ENCODE measurements at places on chromosomes 12 and 14.

DNA sequence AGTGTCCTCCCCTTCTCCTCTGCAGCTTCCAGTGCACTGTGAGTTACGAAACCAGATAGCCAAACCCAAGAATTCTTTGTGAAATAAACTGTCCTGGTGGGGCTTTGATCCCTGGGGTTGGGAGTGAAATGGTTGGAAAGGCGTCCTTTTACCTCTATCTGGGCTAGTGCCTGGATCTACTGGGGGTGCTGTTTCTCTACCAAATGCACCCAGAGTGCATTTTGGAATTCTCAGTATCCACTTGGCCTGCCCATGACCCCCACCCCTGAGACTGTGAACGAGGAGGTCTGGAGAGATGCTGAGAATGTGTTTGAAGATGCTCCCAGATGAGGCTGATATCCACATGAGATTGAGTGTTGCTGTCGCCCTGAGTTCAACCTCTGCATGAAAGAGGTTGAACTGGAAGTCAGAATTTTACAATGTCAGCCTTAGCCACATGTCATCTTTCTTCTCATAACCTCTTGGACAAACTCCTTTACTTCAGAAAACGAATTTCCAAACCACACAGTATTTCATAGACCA, 87.1 kb upstream of the CLMN start:
- DNase-seq, result no peak

DNA sequence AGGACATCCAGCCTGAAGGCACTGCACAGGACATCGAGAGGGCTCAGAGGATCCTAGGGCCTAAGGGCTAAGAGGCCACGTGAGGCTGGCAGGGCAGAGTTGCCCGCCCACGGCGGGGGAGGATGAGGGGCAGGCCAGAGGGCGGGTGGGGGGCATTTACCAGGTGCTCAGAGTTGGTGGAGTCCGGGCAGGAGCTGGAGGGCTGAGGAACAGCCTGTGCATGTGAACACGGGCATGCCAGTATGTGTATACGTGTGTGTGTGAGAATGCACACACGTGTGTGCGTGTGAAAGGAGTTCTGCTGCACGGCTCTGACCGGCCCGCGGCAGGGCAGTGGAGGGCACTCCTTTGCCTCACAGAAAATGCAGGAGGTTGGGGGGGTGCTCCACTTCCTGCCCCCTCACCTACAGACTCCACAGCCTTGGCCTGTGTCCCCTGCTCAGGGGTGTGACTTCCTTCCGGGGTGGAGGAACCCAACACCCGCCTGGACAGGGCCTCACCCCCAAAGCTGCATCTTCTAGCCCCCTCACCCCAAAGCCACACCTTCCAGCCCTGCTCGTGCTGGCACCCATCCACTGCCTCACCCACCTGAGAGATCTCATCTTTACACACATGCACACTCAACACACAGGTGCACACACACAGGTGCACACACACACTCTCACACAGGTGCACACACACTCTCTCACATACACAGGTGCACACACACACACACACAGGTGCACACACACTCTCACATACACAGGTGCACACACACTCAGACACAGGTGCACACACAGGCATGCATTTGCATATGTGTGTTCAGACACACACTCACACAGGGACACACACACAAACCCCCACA, 11.8 kb upstream of the GPR132 start:
- no peak for DNase-seq

DNA sequence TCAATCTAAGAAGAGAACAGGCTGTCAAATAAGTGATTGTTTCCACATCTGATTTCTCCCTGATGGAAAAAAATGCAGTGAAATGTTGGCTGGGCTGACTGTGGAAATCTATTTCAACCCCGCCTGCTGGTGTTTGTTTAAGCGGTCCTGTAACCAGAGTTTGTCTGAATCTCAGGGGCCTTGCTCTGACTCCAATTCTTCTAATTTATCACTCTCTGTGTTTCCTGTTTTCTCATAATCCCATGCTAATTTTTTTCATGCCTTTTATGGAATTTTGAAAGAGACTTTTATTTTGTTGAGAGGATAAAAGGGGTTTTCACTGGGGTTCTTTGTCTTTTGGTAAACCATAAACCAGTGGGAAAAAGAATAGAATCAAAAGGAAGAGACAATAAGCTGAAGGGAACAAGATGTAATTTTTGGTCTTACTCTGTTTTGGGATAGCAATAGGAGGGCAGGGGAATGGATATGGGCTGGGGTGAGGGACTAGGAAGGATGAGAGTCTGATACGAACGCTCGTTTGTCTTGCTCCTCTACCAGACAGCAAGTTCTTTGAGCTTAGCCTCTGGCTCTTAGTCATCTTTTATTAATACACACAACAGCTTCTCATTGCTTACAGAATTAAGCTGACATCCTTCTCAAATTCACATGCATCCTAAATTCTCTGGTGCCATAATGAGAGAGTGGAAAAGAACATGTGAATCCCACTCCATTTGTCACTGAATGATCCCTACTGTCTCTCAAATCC, 8.0 kb upstream of the MGP start:
- DNase-seq, result no peak

GRCh38 chr14:68514608-68515194, 278.2 kb downstream of the ZFP36L1 start:
- no peak for DNase-seq

DNA sequence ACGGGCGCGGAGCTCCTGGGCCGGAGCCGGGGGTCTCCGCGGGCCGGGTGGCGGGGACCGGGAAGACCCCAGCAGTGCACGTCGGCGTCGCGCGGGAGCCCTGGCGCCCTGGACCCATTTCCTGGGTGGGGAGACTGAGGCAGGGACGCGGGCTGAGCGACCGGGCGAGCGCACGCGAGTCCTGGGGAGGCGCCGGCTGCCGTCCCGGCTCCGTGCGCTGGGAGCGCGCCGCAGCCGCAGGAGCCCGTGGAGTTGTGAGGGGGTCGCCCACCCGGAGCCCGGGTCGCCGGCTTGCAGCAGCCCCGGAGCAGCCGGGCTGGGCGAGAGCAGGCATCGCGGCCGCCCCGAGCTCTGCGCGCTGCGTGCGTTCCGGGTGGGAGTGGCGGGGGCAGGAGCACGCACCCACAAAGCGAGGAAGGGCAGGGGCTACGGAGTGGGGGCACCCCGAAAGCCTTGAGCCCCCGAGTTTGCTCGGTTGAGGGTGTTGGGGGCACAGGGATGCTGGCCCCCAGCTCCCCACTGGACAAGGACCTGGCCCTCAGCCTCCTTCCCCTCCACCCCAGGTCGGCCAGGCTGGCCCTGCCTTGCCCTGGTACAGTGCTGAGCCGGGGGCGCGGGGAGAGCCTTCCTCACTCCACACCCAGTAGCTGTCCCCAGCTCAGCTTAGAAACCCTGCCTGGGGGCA, 620 bp downstream of the MMP17 start:
- no peak for DNase-seq

DNA sequence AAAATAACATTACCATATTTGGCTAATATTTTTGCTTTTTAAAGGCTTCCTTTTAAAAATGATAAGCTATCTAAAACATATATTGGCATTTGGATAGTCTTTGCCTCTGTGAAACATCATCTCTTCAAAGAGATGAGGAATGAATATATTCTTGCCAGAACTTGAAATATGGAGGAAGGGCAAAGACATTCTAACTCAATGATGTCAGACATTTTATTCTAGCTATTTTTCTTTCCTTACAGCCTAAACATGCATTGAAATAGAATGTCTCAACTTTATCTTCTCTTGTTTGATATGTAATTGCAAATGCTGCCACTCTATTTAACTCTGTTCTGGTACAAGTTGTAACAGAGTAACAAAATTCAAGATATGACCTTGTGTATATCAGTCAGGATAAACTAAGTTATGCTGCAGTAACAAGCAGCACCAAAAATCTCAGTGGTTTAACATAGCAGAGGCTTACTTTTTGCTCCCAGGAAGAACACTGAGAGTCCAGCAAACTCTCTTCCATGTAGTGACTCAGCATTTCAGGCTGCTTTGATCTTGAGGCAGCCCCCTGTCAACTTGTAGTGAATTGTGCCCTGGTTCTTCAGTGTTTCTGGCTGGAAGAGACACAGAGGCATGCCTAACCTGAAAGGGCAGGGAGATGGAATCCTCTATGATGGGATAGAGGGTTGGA, 11.0 kb downstream of the IRAK3 start:
- no peak for DNase-seq

- DNase-seq, result no peak
Observed at GRCh38 chr12:25124493-25124892, 70.5 kb downstream of the DNAI7 start.

DNA sequence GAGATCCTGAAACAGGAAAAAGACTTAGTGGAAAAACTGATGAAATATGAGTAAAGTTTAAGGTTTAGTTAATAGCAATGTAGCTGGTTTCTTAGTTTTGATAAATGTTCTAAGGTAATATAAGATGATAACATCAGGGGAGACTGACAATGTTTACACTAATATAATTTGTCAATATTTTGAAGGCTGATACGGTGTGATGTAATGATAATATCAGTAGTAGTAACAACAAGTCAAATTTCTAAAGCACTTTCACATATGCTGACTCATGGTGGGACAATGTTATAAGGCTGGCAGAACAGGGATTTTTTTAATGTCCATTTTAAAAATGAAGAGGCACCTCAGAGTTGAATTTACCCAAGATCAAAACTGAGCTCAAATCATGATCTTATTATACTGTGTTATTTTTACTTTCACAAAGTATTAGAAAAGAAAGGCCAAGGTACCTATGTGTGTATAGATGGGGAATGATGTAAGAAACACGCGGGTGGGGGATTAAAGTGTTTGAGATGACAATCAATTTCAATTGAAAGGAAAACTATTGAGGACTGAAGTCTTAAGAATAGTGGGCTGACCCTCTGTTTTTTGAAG, 2.4 kb upstream of the FLRT2 start:
- DNase-seq, result no peak

GRCh38 chr12:104344682-104345081, 41.1 kb downstream of the EID3 start:
- DNase-seq, result no peak

- DNase-seq, result no peak
Observed at GRCh38 chr12:75622492-75622891, 111.1 kb upstream of the KRR1 start.

DNA sequence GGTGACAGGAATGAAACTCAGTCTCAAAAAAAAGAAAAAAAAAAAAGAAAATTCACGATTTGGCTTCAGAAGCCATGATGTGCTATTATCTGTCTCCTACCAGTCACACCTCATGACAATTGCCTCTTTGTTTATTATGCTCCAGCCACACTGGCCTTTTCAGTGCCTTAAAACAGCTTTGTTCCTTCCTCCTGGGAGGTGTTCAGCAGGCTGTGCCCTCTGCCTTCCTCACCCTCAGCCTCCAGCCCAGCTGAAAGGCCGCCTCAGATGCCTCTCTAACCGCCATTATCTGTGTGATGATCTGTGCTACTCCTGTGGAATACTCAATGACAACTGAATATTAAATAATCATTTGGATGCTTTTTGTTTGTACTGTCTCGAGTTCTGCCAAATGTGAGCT, 8.6 kb upstream of the ARPC3 start:
- DNase-seq, result no peak

GRCh38 chr14:49614196-49614595, 6.2 kb downstream of the RPL36AL start:
- DNase-seq, result no peak

GRCh38 chr12:71400481-71400880, 39.1 kb upstream of the LGR5 start:
- no peak for DNase-seq

DNA sequence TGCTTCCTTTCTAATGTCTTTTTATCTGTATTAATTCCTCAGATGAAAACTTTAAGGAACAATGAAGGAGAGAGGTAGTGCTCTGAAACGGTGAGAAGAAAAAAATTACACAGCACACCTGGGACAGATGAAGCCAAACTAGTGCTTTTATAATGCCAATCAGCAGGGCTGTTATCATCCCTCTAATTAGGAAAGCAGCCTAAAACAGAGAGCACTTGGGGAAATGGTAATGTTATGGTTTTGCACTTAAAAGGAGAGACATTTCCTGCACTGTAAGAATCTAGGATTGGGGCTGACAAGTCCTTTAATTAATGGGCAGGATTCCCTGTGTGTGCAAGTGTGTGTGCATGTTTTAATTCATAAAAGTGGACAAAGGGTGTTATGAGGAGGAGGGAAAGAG, 4.8 kb upstream of the LMO3 start:
- DNase-seq, result no peak

DNA sequence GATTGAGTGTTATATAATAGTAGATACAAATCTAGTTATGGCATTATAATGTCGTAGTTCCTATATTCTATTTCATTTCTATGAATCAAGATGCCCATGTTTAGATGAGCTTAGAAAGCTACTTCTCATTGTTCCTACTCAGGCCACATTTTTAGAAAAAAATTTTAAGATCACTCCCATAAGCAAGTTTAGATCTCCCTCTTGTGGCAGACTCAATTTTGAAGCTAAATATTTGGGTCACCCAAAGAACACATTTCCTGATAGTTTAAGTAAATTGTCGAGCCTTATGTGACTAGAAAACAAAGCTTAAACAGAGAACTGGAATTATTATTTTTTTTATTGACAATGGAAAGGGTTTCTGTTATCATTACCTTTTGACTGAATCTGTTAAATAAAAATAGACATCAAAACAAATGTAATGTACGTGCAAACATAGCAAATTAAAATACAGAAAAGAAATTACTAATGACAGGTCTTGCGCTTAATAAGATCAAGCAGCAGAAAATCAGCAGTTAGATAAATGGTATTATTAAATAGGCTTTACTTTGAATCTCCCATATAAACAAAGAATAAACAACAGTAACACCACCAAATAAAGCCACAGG, 180.2 kb downstream of the ACSS3 start:
- no peak for DNase-seq

GRCh38 chr12:19926266-19926665, 442.1 kb upstream of the PDE3A start:
- DNase-seq, result no peak

DNA sequence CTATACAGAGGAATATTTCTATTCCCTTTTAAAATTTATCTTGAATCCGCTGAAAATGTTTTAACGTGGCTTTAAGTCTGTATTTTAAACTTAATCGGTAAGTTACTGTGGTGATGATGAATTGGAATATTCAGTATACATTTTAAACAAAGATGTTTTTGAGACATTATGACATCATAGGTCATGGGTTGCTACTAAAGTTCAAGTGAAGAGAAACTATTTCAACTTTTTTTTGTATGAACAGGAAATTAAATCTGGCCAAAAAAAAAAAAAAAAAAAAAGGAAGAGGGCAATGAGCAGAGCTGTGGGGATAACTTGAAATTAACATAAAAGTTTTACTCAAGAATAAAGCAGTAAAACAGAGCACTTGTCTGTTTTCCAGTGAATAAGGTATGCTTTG, 109.0 kb downstream of the PLEKHA5 start:
- no peak for DNase-seq

GRCh38 chr12:64261813-64262212, 39.7 kb upstream of the KICS2 start:
- no peak for DNase-seq

- DNase-seq, result no peak
Observed at GRCh38 chr12:101902641-101903040, 25.3 kb downstream of the DRAM1 start.
